Stimulated activated CD4-positive, alpha-beta T cell treated with anti-CD3 and anti-CD28 coated beads, Interleukin-4, amount 100 ng/mL, for 4 hours (primary cell): ENCODE measurements at places on chromosomes 12 and 14.
A peak's percentile ranks its signal among the peaks of the same experiment; 100 is the strongest.

DNA sequence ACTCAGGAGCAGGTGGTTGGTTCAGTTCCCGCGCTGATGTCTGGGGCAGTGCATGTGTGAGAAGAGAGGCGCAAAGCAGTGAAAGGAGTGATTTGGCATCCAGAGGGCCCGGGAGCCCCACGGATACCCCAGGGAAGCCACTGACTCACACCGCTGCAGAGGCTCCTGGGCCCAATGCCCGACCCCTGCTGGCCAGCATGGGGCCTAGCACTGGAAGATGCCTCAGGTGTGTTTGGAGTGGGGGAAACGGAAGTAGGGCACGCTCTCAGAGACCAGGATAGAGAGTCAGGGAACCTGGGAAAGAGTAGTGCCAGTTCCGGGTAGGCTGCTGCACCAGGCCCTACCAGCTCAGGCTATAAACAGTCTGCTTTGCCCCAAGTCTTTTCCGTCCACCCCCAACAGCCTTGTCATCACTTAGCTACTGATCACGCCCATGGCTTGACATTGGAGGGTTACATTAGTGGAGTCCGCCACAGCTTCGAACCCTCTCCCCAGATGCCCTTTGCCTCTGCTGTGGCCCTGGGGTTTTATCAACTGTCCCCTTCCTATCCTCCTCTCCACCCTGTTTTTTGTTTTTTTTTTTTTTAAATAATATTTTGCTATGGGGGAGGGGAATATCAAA is 9.5 kb upstream of the CSAD start:
- DNase-seq: peak; percentile 46

DNA sequence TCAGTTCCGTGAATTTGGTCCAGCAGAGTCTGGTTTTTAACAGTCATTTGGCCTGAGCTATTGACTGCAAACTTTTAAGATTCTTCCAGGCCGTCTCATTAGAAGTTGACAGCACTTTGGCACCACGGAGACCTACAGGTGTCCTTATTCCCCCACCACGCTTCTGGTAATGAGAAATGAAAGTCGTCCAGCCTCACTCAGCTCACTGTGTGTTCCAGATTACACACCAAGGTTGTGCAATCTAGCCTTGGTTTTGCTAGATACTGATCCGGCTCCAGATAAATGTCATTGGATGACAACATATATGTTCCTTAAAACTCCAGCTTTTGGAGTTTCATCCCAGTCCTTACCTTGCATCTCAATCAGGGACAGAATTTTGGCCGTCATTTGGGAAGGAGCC is 210.4 kb downstream of the CHST11 start:
- DNase-seq: no peak

- DNase-seq: no peak
Measured at GRCh38 chr14:89382487-89382886, 34.5 kb downstream of the FOXN3 start.

GRCh38 chr12:17976202-17976601 is 113.8 kb downstream of the RERGL start:
- no peak for DNase-seq

DNA sequence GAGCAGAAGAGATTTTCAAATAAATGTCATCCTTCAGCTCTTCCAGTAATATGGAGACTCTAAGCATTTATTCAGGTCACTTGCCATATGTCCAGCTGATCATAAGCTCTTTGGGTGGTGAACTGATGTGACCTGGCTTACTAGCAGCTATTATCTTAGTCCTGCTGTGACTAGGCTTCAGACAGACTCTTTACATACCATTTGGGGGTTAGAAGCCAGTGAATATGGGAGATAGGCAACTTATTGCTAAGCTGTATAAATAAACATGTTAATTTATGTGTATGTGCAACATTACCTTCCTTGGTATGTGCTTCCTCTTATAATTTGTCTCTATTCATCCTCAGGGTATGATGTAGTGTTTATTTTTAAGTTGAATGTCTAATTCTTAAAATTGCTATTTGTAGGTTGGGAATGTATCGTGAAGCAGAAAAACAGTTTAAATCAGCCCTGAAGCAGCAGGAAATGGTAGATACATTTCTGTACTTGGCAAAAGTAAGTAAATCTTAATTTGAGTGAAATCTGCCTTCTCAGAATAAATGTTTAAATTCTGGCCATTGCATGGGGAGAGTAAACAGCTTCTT is 32.4 kb downstream of the TTC8 start:
- DNase-seq: no peak

DNA sequence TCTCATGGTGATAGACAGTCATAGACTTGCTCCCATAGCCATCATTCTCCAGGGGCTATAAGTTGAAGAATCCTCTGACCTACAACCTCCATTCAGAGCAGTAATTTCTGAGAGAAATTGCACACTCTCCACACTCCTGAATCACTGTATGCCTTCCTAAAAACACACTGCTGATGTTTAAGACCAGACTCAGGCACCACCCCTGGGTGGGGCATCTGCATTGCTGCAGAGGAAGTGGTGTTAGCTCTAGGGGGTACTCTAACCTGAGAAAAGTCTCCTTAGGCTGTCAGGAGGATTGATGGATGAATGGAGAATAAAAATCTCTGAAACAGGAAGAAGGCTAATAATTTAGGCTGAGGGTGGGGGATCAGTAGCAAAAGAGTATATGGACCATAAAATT is 436.1 kb downstream of the DAD1 start:
- no peak for DNase-seq

DNA sequence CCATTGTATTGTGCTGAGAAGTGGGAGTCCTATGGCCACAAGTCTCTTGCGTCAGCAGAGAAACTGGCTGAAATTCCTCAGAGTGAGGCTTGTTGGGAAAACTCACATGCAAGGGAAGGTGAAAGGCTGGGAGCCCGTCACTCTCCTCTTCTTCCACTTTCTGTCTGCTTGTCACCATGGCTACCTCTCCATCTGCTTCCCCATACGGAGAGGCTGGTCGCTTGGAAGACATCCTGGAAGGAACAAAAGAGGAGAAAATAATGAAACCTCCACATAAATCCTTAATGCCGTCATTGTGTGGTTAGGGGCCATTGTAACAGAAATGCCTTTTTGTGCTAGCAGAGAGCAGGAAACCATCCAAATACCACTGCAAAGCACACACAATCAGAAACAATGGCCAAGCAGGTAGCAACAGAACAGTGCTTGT is 53.7 kb downstream of the SOX5 start:
- no peak for DNase-seq

- no peak for DNase-seq
Measured at GRCh38 chr12:58253663-58254062, 312.3 kb downstream of the ATP23 start.

DNA sequence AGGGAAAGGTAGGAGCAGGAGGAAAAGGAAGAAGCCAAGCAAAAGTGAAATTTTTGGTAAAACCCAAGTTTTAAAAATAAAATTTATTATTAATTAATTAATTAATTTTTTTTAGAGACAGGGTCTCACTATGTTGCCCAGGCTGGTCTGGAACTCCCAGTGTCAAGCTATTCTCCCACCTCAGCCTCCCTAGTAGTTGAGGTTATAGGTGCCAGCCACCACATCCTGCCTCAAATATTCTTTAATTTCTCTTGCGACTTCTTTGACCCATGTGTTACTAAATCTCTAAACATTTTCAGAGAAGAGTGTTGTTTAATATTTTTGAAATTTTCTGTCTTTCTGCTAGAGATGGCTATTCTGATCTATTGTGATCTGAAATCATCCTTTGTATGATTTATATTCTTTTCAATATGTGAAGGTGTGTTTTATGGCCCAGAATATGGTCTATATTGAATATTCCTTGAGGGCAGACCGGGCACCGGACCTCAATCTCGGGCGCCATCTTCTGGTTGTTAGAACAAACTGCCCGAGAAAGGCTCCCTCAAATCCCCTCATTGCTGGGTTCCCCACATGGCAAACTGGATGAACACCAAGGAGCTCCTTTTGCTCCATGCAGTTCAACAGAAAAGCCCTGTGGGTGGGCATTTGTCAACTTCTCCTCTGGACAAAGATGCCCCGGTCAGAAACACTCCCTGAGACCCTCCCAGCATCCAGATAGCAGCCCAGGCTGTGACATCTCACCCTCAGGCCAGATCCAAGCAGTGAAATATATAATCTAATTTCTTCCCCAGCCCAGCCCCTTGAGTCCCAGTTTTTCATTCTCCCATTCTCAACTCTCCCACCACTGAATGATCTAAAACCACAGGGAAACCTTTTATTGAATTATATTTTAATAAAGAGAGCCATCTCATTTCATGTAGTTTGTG is 110.5 kb downstream of the ASCL4 start:
- no peak for DNase-seq

- DNase-seq: no peak
Measured at GRCh38 chr14:62451221-62451620, 594.0 kb downstream of the KCNH5 start.

DNA sequence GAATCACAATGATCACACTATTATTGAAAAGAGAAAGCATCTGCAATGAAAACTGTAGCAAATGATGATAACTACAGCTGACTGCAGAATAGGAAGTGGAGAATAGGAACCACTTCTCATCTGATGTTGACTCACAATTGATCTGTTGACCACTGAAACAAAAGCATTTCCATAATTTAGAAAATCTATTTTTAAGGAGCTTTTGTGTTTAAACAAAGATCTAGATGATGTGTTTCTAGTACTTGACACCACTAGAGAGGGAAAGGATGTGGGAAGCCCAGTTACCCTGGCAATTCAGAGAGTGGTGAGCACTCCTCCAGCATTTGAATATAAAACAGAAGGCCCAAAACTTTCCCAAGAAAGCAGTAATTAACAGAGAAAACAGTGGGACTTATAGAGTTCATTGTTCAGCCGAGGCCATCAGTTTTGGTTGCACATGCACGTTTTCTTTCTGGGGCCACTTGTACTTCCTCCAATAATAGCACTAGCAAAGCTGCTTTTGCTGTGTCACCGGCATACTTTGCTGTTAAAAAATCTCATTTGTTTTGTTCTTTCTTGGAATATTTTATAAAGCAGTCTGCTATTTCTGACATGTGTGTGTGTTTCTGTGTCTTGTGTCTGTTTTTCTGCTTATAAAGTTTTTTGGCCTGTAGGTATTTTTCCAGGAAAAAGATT is 76.1 kb upstream of the HECTD1 start:
- DNase-seq: no peak

- DNase-seq: peak; percentile 24
Measured at GRCh38 chr12:68611094-68611805, 551 bp downstream of the RAP1B start.

DNA sequence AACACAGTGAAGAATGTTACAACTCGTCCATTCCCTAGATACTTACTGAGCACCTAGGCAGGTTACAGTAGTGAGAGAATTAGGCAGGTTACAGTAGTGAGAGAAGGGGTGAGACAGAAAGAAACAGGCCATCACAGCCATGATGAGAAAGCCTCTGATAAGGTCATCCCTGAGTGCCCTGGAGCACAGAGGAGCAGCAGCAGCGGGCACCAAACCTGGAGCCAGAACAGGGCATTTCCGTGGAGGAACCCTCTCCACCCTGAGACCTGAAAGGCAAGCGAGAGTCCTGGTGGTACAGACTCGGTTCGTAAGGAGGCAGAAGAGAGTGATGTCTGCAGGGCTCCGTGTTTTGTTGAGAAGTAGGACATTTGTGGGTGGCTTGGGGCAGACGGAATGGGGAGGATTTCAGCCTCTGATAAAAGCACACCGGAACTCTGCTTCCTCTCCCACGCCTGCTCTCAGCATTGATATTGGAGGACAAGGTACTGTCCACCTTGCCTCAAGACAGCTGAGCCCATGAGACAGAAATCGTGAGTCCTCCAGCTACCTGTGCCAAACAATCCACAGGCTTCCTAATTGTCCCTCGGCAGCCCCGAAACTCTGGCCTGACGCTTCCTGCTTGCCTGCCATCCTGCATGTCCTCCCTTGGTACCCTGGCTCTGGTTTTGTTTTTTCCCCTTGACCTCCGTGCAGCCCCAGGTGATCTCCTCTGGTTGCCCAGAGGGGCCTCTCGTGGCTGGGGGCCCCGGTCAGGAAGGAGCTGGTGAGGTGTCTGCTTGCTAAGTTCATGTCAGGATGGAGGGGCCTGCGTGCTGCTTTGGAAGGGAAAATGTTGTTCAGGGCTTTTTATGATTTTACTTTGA is 136.1 kb downstream of the GCH1 start:
- no peak for DNase-seq

DNA sequence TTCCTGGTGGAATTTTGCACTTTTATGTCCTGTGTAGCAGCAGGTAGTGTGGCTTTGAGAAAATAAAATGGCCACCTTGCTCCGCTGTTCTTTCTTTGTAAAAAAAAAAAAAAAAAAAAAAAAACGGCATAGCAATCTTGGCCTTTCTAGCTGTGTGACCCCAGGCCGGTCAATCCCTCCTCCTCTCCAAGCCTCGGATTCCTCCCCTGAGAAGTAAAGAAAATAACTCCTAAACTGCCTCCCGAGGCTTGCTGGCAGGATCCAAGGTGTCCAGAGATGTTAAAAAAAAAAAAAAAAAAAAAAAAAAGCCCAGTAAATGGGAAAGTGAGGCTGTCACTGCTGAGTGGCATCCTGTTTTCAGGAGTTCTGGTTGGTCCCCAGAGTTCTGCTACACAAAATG is 23.9 kb upstream of the MAP1LC3B2 start:
- DNase-seq: no peak

DNA sequence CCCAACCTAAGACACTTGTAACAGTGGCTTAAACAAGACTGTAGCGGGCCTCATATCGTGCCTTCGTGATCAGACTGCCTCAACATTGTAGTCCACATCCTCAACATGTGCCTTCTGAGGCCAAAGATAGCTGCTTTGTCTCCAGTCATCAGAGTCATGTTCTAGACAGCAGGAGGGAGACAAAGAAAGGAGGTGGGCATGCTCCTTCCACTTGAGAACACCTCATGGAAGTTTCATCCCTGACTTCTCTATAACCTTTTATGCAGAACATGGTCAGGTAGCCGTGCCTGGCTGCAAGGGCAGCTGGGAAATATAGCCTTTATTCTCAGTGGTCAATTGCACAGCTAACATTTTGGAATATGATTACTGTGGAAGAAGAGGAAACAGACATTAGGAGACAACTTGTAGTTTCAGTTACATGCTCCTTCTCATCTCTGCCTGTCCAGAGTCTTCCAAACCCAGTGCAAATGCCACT is 25.3 kb upstream of the DHRS2 start:
- DNase-seq: no peak

DNA sequence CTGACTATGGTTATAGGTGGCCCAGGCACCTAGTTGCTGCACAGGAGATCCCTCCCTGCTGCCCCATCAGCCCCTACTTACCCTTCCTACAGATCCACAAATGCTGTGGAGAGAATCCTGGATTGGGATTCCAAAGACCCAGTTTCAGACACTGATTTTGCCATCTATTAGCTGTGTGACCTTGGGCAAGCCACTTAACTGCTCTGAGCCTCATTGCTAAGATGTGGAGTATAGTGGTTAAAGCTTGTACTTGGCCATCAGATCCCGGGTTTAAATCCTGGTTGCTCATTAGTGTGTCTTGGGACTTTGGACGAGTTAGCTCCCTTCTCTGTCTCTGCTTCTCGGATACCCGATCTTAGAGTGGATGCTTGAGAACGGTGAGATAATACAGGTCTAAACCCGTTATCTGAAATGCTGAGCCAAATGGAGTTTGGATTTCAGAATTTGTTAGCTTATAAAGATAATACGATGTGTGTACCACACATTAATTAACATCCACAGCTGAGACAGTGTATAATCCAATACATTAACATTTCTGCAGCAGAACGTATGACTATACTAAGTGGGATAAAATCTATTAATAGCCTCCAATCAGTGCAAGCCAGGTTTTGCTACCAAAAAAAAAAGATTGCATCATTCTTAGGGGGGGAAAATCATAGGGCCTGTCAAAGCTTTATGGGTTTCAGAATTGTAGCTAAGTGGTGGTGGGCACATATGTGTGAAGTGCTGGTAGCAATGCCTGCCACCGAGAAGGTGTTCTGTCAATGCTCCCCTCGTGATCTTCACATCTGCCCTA is 16.0 kb downstream of the PROX2 start:
- no peak for DNase-seq

GRCh38 chr12:78964521-78964920 is 99.9 kb downstream of the SYT1 start:
- DNase-seq: no peak

GRCh38 chr14:103442288-103442687 is 57.1 kb downstream of the MARK3 start:
- no peak for DNase-seq
